ENCODE measurements at places on chromosomes 3 and 15.

DNA sequence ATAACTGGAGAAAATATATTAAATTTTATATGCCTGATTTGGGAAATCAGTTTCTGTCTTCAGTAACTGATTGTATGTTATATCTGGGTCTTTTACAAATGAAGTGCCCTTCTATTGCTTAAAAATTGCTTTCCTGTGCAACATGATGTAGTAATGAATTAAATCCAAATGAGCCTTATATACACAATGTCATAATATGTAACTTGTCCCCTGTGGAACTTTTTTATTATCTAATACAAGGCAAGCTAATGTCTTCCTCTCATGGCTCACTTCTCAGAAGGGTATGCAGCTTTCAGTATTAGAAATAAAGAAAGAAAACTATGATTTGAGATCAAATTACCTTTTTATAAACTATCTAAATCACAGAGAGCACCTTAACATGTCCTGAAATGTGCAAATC, 248.9 kb downstream of the NAALADL2 start:
- DNase-seq = no peak

- DNase-seq = no peak
These were observed 109.6 kb upstream of the FXR1 start for GRCh38 chr3:180802837-180803236.

DNA sequence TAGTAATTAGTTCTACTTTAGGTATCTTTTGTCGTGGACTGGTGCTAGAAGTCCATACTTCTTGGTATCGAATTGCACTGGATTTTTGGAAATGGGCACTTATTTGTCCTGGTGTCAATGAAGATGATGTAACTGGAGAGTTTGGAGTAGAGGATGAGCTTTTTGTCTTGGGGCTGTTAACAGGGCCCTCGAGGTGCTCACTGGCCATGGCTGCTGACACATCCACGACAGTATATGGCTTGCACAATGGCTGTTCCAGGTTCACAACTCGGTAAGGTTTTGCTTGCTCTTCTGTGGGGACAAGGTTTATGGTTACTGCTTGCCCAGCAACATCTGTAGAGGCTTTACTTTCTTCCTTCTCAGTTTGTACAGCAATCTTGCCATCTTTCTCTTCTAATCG, 109.4 kb upstream of the TSPAN3 start:
- no peak for DNase-seq

DNA sequence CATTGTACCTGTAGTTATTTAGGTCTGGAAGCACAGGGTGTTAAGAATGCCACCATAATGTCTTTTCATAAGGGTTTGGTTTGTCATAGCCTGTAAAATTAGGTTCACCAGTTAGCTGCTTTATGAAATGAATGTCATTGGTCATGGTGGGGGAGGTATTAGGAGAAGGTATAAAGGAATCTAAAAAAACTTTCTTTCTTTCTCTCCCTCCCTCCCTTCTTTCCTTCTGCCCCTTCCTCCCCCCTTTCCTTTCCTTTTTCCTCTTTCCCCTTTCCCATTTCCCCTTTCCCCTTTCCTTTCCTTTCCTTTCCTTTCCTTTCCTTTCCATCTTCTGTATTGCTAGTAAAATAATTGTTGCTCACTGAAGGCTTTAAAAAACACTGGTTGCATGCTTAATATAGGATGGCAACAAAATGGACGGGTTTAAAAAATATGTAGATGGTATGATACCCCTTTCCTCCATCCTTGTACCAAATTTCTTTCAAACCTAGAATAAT, 9.6 kb downstream of the ATP2C1 start:
- no peak for DNase-seq

- DNase-seq = no peak
These were observed 237.7 kb downstream of the CTNNB1 start for GRCh38 chr3:41436983-41437382.

Data from stimulated activated CD4-positive, alpha-beta T cell treated with anti-CD3 and anti-CD28 coated beads, TNF-alpha, amount 100 ng/mL, for 48 hours (primary cell).